ENCODE measurements at places on chromosomes 11 and 22.
A peak's percentile ranks its signal among the peaks of the same experiment; 100 is the strongest.

- DNase-seq = no peak
These were observed 22.3 kb downstream of the NTM start for GRCh38 chr11:131392528-131393255.

GRCh38 chr11:1970956-1971355, 23.8 kb downstream of the MRPL23 start:
- no peak for DNase-seq

GRCh38 chr11:114367244-114367957, 32.9 kb downstream of the C11orf71 start:
- no peak for DNase-seq

DNA sequence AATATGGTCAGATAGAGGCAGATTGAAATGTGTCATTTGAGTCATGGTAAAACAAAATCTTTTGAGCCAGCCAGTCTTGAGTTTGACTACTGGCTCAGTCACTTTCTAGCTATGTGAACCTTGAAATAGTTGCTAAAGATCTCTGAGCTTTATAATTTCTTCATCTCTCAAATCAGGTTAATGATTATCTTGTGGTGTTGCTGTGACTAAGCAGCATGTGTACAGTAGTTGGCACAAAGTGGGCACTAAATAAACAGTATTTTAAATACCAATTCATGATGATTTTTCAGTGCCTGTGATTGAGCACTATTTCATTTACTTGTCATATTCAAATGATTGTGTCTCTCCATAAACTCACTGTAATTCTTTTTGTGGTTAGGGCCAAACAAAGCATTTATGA, 70.8 kb downstream of the RAB38 start:
- DNase-seq = no peak

GRCh38 chr11:35968386-35969088, 24.7 kb downstream of the LDLRAD3 start:
- no peak for DNase-seq

DNA sequence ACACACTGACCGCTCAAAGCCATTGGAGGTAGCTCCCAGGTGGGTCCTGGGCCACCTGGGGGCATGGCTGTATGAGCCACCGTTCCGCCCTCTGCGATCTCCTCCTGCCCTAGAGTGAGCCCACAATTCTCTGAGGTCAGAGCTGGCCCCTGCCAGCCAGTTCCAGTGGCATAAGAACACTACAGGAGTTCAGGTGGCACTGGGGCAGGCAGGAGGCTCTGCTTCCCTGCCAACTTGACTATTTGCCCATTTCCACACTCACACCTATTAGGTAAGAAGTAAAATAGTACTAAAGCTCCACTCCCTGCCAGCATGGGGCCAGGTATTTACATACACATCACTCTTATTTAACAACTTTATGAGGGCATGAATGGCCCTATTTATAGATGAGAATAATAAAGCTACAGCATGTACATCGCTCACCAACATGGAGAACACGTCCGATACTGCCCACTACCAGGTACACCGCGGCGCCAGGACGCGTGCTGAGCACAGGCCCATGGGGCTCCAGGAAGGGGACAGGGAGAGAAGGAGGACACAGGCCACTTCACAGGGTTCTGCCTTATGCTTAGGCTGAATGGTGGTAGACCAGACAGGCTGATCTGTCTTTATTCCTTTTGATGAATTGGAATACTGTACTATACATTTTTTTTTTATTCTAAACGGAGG, 26.2 kb downstream of the PISD start:
- no peak for DNase-seq

- no peak for DNase-seq
These were observed 67.3 kb downstream of the AMBRA1 start for GRCh38 chr11:46526216-46527215.

- DNase-seq = no peak
These were observed 65.0 kb downstream of the PARVB start for GRCh38 chr22:44088976-44089570.

DNA sequence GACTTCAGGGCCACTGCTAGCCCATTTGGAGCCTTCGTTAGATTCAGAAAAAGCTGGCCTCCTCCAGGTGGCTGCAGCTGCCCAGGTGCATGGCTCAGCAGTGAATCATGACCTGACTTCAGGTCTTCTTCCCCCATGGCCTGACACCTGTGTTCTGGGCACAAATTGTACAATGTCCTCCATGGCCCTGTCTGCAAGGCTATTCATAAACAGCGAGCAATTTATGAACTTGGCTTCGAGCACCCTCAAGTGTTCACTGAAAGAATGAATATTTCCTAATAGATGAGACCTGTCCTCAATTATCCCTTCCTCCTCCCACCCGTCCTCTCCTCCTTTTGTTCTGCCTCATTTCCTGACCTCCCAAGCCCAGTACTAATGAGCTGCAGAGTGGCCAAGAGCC, 12.2 kb upstream of the VPS37C start:
- no peak for DNase-seq

GRCh38 chr11:1542267-1542666, 29.8 kb downstream of the DUSP8 start:
- no peak for DNase-seq

DNA sequence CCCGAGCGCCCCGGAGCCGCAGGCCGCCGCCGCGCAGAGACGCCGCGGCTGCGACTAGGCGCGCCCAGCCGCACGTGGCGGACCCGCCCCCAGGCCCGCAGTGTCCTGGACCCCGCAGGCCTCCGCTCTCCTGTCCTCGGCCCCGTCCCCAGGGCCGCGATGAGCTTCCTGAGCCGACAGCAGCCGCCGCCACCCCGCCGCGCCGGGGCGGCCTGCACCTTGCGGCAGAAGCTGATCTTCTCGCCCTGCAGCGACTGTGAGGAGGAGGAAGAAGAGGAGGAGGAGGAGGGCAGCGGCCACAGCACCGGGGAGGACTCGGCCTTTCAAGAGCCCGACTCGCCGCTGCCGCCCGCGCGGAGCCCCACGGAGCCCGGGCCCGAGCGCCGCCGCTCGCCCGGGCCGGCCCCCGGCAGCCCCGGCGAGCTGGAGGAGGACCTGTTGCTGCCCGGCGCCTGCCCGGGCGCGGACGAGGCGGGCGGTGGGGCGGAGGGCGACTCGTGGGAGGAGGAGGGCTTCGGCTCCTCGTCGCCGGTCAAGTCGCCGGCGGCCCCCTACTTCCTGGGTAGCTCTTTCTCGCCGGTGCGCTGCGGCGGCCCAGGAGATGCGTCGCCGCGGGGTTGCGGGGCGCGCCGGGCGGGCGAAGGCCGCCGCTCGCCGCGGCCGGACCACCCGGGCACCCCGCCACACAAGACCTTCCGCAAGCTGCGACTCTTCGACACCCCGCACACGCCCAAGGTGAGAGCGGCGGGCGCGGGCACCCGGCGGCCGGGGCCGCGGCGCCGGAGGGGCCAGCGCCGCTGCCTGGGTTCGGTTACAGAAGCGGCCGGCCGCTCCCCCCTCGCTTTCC, 528 bp downstream of the WEE1 start:
- DNase-seq = no peak

DNA sequence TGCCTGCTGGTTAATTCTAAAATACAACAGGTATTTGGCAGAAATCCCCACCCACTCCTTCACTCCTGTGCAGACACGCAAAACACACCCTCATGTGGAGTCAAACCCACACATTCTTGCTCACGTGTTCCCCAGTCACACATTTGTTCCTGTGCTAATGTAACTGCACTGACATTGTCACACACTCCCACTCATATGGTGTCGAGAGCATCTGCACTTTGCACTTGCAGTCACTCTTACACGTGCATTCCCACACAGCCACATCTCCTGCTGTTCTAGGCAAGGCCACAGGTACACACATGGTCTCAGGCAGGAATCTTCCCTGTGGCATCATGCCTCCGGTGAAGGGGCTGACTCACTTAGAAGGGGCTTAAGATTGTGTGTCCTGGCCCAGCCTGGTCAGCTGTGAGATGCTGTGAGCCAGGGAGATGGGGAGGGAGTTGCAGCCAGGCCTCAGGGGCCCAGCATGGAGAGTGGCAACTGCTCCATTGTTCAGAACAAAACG, 395.0 kb downstream of the TENM4 start:
- no peak for DNase-seq

DNA sequence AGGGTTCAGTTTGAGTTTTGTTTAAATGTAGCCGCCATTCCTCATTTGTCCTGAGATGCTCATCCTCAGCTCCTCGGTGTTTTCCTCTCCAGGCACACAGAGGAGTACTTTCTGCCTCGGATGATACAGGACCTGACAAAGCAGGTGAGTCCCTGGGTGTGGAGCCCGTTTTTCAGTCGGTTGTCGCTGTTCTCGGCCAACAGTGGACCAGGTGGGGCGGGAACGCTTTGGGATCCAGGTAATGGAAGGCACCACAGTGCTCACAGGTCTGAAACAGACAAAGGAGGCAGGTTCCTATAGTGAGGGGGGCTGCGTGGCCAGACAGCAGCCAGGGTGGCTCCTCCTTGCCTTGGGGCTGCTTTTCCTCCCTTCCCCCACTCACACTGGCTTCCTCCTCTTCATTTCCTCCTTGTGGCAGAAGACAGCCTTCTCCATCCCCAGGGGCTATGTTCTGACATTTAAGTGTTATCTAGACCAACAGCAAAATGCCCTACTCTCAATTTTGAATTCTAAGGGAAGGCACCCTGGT, 19.4 kb downstream of the NADSYN1 start:
- no peak for DNase-seq

GRCh38 chr11:2466869-2467694, 22.3 kb downstream of the KCNQ1 start:
- no peak for DNase-seq

DNA sequence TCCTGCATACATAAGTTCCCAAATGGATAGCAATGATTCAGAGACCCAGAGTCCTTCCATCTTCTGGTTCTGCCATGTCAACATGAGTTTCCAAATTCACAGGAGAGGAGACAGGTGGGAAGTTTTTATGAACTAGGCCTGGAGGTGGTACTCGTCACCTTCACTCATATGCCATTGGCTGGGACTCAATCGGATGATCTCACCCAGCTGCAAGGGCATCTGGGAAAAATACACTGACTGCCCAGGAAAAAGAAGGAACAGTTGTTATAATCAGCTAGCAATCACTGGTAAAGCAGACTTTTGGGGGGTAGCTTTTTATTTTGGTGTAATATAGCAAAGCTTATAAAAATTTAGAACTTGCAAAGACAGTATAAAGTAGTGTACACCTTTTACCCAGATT, 83.9 kb downstream of the OTOG start:
- DNase-seq = no peak

- DNase-seq = no peak
These were observed 41.2 kb upstream of the MICAL2 start for GRCh38 chr11:12069066-12069676.

DNA sequence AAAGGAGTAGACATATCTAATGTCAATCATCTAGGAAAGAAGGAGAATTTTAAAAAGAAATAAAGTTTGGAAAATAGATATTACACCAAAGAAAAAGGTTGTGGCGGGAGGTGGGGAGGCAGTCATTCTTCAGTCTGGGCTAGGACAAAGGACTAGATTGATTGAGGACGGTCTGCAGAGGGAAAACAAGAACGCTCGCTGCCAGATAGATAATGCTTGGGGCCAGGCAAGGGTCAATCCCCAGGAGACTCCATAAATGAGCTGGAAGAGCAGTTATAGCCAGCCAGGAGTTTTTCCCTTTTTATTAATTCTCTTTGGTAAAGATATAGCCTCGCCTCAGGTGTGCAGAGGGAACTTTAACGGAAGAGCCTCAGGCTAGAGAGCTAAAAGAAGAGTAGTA, 6.3 kb downstream of the TRPC6 start:
- no peak for DNase-seq

GRCh38 chr11:119716582-119717498, 12.2 kb downstream of the NECTIN1 start:
- DNase-seq = no peak

- no peak for DNase-seq
These were observed 73.3 kb upstream of the FAR1 start for GRCh38 chr11:13595166-13595565.

DNA sequence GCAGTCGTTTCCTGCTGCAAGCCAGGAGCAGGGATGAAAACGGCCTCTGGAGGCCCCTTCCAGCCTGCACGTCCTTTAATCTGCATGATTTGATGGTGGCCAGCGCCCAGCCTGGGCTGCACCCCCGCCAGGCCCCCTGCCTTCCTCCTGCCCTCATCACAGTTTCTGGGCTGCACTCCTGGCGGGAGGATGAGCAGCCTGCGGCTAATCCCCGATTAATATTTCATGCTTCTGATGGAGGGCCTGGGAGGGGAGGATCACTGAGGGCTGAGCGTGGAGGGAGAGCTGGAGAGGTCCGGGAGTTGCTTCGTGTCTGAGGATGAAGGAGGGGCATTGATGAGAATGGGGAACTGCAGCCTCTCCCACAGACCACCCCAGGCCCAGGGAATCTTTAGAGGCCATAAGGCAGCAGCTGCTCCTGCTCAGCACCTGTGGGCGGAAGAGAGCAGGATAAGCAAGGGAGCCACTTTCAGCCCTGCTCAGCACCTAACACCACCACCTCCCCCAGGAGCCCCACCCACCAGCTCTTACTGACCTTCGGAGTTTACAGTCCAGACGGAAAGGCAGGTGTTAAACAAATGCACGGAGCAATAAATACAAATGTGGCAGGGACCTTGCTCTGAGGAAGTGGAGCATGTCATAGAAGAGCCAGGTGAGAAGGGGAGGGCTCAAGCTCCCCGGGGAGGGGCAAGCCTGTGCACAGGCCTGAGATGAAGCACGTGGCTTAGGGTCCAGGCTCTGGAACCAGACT, 135.0 kb upstream of the NECTIN1 start:
- DNase-seq = peak; percentile 95

- DNase-seq = no peak
These were observed 696.5 kb upstream of the CHORDC1 start for GRCh38 chr11:90919332-90919731.

GRCh38 chr11:16942342-16942741, 71.9 kb downstream of the PLEKHA7 start:
- no peak for DNase-seq

DNA sequence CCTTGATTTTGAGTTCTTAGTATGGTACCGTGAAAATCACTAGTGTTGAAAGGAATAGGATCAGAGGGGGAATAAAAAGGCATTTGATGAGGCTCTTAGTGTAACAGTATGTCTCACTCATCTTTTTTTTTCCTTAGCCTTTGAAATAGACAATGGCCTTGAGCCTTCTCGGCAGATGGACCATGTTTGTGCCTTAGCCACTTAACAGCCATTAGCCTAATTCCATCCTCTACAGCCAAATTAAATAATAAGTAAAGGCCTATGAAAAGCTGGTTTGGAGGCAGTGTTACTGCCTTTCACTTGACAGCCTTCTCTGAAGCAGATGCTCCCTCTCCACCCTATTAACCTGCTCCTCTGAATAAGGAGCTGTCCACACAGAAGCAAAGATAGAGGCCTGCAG, 580.7 kb downstream of the NTM start:
- no peak for DNase-seq

GRCh38 chr22:30158744-30159500, 78.7 kb downstream of the HORMAD2 start:
- no peak for DNase-seq

GRCh38 chr11:65574811-65575567, 864 bp upstream of the EHBP1L1 start:
- no peak for DNase-seq

DNA sequence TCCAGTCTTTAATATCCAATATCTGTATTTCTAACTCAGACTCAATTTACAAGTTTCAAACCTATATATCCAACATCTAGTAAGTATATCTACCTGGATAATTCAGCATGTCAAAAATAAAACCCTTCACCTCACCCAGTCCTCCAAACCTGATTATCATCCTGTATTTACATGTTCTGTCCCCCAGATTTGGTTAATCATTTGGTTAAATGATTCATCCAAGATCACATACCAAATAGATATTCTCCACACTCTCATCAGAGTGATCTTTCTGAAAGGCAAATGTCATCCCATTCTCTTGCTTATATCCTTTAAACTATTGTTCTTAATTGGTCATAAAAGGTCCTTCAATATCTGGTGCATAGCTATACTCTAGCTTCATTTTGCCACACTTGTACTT, 199.0 kb downstream of the SOX6 start:
- no peak for DNase-seq

Measured in NCI-H1417 treated with DMSO at 0.1 percent for 48 hours (cell line).